ENCODE measurements at places on chromosomes 5 and 9.
A peak's percentile ranks its signal among the peaks of the same experiment; 100 is the strongest.

GRCh38 chr5:152262667-152263066 lies 142.4 kb downstream of the NMUR2 start:
- no peak for DNase-seq

DNA sequence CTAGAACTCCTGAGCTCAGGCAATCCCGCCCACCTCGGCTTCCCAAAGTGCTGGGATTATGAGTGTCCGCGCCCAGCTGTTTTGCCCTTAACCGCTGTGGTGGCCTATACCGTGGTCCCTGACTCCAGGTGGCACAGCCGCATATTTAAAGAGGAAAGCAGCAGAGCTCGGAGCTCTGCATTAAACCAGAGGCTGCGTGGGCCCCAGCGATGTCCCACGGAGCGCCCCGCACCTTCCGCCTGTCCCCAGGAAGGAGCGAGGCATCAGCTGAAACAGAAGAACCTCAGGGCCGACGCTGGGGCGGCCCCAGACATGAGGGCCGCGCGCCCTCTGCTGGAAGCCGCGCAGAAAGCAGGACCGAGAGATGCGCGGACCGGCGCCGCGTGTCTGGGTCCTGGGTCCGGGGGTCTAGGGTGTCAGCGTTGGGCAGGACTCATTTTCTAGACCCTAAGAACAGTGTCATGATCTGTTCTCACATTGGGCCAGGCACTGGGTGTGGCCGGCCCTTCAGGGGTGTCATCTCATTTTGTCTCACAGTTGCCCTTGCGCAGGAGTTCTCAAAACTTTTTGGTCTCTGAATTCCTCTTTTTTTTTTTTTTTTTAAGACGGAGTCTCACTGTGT lies 37.7 kb downstream of the LAMC3 start:
- peak; percentile 65 for DNase-seq

DNA sequence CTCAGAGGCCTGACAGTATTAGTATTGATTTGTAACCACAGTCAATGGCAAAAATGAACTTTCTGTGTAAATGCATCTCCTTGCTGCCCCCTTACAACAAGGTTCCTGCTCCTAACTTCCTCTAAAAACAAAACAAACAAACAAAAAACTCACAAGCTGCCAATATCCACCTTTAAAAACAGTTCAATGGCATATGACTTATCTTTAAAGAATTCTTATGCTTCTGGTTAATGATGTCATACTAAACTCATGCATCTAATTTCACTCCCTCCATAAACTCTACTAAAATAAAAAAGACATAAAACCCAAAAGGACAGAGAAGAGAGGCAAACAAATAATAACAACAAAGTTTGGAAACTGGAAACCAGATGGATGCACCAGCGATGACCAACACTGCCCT lies 9.0 kb upstream of the OR1N1 start:
- no peak for DNase-seq

- DNase-seq = peak; percentile 16
These were observed 353 bp downstream of the SH3PXD2B start for GRCh38 chr5:172453986-172454357.

DNA sequence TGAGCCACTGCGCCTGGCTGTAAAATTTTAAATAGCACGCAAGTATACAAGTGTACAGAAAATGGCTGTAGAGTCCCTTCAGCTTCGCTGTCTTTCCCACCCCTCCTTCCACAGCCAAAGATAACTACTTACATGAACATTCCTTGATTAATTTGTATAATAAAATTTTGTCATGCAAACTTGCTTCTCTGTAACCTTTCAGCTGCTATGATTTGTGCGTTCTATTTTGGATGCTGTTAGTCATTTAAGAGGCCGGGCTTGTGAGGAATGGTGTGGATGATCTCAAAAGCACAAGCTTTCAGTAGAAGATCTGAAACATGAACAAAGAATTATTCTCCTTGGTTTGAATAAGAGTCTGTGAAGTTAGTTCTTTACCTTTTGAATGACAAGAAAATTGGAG lies 115.0 kb upstream of the TLE1 start:
- DNase-seq = no peak

DNA sequence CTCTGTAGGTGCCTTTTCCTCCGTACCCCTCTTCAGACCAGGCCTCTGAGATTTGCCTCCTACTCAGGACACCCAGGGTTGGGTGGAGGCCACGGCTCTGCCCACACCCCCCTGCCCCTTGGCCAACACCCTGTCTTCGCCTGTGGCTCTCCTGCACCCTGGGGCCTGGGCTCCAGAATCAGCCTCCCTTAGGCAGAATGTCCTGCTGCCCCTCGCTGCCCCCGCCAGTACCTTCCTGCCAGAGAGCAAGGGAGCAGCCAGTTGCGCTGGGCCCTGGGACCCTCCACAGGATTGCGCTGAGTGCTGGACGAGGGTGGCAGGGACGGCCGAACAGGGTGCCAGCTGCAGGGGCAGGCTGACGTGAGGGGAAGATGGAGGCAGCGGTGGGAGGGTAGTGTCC lies 53.5 kb downstream of the COL5A1 start:
- no peak for DNase-seq

Data from kidney capillary endothelial cell (primary cell).